ENCODE measurements at places on chromosomes 13 and 19. TPM values are rescaled to one million over a fixed set of nuclear protein-coding genes. Genes with fewer than 3 reads are reported as not detected.

DNA sequence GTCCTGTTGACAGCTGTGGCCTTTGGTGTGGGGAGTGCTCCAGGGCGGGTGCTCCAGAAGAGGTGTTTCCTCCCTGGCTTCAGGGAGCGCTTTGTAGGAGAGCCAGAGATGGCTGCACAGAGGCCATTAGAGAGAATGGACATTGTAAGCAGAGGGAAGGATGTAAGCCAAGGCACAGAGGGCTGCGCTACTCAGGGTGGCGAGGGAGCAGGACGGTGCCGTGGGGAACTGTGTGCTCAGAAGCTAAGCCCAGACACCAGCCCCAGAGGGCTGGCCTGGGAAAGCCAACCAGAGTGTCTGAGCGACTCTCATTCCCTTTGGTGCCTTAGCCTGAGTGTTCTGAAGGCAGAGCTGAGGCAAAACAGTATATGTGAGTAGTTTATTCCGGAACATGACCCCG lies 92.2 kb downstream of the TSHZ3 start:
- H3K4me3 ChIP-seq, result no peak overlapping the region
- H3K4me1 ChIP-seq, result no peaks in the 10 kb centered on the region
- no peak overlapping the region for H3K27ac ChIP-seq
- no peak for DNase-seq

- no peaks in the 10 kb centered on the region for H3K27me3 ChIP-seq
- no peaks in the 10 kb centered on the region for H3K4me1 ChIP-seq
- no peak overlapping the region for H3K27ac ChIP-seq
- no peaks in the 10 kb centered on the region for H3K36me3 ChIP-seq
- no peak overlapping the region for H3K4me3 ChIP-seq
Observed at GRCh38 chr13:94829185-94829836, 117.0 kb upstream of the SOX21 start.

DNA sequence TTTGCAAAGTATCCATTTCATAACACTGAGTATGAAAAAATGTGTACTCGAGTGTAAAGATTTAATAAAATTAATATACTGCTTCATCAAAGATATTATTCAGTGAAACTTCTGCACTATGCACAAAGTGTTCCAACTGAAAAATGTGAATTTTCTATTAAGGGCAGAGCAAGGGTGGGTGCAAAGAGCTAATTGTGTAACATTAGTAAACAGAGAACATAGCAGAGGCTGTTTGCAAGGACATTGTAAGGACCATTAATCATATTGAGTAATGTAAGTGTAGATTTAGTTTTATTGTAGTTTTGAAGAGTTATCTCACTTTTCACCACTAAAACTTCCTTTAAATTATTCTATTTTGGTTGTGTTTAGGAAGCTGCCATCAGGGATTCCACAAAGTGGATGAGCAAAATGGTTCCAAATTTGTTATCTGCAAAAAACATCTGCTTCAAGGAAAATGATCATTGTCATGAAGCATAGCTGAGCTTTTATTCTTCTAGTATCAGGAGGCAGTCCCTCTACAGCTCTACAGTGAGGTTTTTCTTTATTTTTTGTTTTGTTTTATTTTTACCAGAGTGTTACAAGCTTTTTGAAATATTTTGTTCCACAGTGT lies 1375.4 kb downstream of the SLITRK1 start:
- H3K4me3 ChIP-seq, result no peak overlapping the region
- no peaks in the 10 kb centered on the region for H3K27me3 ChIP-seq
- no peaks in the 10 kb centered on the region for H3K4me1 ChIP-seq
- no peak overlapping the region for H3K27ac ChIP-seq

DNA sequence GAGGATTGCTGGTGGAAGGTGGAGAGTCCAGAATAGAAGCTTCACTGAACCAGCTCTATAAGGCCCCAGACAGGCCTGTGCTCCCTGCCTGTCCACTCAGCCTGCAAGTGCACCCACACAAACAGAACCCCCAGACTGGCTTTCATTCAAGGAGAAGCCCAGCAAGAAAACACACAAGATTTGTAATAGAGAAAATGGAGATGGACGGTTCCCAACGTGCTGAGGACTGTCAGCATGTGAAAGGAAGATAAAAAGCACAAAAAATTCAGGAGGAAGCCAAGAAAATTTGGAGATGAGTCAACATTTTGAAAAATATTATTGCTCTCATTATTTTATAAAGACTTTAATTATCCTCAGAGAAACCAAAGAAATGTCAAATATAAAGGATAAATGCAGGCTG lies 218.2 kb upstream of the SLC10A2 start:
- no peaks in the 10 kb centered on the region for H3K4me1 ChIP-seq
- no peak overlapping the region for H3K27ac ChIP-seq
- DNase-seq, result no peak
- no peak overlapping the region for H3K4me3 ChIP-seq
- H3K36me3 ChIP-seq, result no peaks in the 10 kb centered on the region

- no peak overlapping the region for H3K4me3 ChIP-seq
- H3K36me3 ChIP-seq, result no peaks in the 10 kb centered on the region
- H3K4me1 ChIP-seq, result no peaks in the 10 kb centered on the region
Observed at GRCh38 chr13:30676672-30677071, 58.7 kb upstream of the ALOX5AP start.

- H3K4me3 ChIP-seq, result no peak overlapping the region
- H3K4me1 ChIP-seq, result no peaks in the 10 kb centered on the region
- no peak for DNase-seq
- H3K36me3 ChIP-seq, result no peaks in the 10 kb centered on the region
- H3K27me3 ChIP-seq, result no peaks in the 10 kb centered on the region
Observed at GRCh38 chr19:18089726-18090125, 3.0 kb upstream of the IL12RB1 start.

DNA sequence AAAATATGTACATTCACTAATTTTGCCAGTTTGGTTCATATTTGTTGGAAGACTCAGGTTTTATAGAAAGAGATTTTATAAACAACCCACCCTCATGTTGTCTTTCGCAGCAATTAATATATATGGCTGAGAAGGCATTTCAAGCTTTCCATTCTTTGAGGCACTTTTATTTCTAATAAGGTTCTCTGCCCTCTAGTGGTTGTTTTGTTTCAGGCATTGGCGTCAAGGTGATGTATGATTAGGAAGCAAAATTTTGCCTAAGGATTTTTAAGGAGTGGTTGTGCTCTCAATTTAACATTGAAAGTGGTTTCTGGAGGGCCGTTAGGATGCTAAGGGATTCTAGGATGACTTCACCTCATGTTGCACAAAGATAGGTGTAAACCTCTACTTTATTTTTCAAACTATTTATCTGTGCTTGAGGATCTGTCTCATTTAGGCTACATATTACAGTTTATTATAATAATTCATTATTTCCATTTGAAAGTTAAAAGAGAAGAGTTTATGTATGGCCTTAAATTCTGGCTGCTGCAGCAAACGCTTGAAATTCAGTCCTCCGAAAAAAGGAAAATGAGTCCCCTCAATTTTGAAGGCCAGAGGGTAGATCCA lies 35.9 kb downstream of the OXGR1 start:
- no peak for DNase-seq
- H3K4me1 ChIP-seq, result no peaks in the 10 kb centered on the region
- no peaks in the 10 kb centered on the region for H3K36me3 ChIP-seq
- H3K27ac ChIP-seq, result no peak overlapping the region
- H3K27me3 ChIP-seq, result no peaks in the 10 kb centered on the region

Gene PTH2
- total RNA-seq, result not detected

Gene DAPK3
- total RNA-seq, result 103 TPM

Gene ZNF560
- total RNA-seq, result not detected

Gene KANK2
- total RNA-seq, result 67.9 TPM
